ENCODE measurements at places on chromosomes 7 and 10.
A peak's percentile ranks its signal among the peaks of the same experiment; 100 is the strongest.

GRCh38 chr7:106814887-106815286 lies 50.2 kb upstream of the PIK3CG start:
- no peak for DNase-seq

GRCh38 chr10:114397651-114398145 lies 6.6 kb downstream of the AFAP1L2 start:
- DNase-seq, result no peak

GRCh38 chr10:49096890-49097445 lies 18.4 kb downstream of the VSTM4 start:
- DNase-seq, result no peak

GRCh38 chr10:44046605-44047004 lies 338.3 kb downstream of the CXCL12 start:
- DNase-seq, result no peak

DNA sequence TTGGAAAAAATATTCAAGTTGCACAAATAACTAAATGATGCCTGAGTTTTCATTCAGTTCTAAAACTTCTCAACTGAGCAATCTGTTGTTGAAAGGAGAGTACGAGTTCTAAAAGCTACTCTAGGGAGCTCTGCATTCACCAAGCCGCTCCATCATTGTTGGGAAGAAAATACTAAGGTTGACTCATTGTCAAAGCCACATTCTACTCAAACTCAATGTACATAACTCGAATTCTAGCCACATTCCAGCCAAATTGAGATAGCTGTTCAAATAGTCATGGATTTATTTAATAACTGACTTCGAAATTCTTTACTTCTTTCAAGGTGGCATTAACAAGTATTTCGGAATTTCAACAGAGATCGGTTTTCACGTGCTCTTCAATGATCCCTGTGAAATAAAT lies 63.4 kb downstream of the KIAA1217 start:
- no peak for DNase-seq

- no peak for DNase-seq
Measured at GRCh38 chr7:133060004-133060403, 21.9 kb downstream of the CHCHD3 start.

GRCh38 chr7:30226614-30227268 lies 57.7 kb upstream of the ZNRF2 start:
- DNase-seq, result no peak

DNA sequence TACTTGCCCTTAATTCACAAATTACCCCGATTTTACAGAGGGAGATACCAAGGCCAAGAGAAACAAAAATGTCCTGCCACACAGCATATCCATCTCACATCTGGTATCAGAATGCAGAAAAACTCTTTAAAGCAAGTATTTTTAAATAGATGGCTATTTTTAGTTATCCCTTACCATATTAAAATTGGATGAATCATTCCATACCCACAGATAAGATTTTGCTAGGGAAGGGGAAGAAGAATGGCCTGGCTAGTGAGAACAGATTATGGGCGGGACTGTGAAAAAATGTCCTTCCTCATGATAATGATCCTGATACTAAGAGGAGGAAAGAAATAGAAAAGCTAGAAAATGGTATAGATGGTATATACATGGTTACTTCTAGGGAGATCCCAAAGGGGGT lies 80.6 kb upstream of the GATAD1 start:
- DNase-seq, result peak; percentile 31

DNA sequence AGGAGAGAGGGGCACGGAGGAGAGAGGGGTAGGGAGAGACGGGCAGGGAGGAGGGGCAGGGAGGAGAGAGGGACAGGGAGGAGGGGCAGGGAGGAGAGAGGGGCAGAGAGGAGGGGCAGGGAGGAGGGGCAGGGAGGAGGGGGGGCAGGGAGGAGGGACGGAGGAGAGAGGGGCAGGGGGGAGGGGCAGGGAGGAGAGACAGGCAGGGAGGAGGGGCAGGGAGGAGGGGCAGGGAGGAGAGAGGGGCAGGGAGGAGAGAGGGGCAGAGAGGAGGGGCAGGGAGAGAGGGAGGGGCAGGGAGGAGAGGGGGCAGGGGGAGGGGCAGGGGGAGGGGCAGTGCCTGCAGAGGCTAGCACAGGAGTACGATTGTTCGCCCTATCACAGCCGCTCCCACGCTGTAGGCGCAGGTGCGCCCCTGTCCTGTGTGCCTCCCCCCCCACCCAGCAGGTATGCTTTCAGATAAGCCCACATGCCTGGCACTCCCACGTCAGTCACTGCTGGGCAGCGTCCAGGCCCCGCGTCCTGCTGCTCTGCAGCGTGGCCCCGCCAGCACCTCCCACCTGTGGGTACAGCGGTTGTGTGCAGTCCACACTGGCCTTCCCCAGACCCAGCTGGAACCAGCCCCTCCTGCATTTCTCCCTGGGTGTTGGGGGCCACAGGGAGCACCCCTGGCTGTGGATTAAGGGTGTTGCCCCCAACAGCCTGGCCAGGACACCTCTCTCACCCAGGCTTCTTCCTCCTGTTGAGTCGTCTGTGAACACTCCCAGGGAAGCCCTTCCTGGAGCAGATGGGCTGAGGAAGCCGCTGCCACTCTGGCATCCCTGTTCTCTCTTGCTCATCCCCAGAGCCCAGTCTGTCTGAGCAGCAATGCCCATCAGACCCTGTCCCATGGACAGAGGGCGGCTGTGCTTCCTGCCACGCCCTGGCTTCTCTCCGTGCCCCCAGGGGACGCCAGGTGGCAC lies 10.8 kb downstream of the NKX6-2 start:
- DNase-seq, result no peak

DNA sequence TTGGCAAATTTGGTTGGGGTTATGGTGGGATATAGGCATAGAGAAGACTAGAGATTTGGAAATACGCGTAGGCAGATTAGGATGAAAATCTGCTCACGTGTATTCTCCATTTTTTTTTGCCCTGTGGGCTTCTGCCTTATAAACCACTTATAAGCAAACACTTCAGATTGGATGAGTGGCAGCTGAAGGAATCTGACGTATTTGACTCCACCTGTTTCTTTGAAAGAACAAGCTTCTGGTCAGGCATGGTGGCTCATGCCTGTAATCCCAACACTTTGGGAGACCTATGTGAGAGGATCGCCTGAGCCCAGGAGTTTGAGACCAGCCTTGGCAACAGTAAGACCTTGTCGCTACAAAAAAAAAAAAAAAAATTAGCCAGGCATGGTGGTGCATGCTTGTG lies 5.1 kb downstream of the STK31 start:
- no peak for DNase-seq

GRCh38 chr10:7908541-7909210 lies 90.4 kb downstream of the TAF3 start:
- no peak for DNase-seq

GRCh38 chr10:130021383-130021950 lies 57.4 kb upstream of the EBF3 start:
- peak; percentile 71 for DNase-seq

GRCh38 chr7:69550991-69551390 lies 47.3 kb upstream of the AUTS2 start:
- no peak for DNase-seq

- DNase-seq, result no peak
Measured at GRCh38 chr10:76408646-76409045, 977.2 kb downstream of the LRMDA start.

GRCh38 chr7:27994639-27995038 lies 186.0 kb downstream of the JAZF1 start:
- no peak for DNase-seq

DNA sequence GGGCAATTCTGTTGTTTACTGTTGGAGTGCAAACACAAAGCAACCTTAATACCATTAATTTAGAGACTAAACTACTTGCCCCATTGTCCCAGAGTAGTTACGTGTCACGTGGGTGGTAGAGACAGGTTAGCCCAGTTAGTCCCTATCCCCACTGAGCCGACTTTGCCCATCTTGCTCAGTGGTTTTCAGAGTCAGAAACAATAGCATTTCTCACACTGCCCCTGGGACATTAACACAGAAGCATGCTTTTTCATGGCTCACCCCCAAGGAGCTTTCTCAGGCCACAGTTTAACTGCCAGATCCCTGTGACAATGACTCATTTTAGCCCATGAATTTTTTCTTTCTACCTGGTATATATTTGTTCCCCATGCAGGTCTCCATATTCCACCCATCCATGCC lies 271.0 kb downstream of the POU6F2 start:
- no peak for DNase-seq

- DNase-seq, result no peak
Measured at GRCh38 chr7:39304668-39305405, 261.4 kb upstream of the YAE1 start.

- DNase-seq, result no peak
Measured at GRCh38 chr7:21106296-21106732, 319.6 kb upstream of the SP8 start.

DNA sequence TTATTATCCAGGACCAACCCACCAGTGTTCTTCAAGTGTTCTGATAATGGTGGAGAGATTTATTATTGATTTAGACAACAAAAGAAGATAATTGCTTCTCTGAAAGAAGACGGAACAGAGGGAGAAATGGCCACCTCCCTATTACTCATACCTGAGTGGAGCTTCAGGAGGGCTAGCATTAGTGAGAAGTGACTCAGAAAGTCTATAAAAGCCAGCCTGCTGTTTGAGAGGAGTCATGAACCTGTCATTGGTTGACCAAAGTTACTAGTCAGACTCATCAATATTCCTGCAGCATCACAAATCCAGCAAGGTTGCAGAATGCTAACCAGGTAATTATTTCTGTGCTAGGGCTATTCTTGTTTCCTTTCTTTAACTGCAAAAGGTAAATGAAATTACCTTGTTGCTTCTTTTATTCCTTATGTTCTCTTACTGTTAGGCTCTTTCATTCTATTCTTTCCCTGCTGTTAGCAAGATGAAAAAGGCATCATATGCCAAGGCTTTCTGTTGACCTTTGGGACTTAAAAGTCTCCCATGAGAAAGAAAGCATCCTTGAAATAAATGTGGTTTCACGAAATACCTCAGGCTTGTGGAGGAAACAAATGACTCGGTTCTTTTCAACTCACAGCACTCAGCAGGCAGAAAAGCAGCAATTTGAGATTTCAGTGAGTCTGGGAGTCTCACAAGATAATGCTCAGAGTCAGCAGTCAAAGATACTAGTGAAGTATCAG lies 256.4 kb upstream of the PHYHIPL start:
- DNase-seq, result peak; percentile 32

- no peak for DNase-seq
Measured at GRCh38 chr7:12921751-12922345, 234.4 kb downstream of the ARL4A start.

DNA sequence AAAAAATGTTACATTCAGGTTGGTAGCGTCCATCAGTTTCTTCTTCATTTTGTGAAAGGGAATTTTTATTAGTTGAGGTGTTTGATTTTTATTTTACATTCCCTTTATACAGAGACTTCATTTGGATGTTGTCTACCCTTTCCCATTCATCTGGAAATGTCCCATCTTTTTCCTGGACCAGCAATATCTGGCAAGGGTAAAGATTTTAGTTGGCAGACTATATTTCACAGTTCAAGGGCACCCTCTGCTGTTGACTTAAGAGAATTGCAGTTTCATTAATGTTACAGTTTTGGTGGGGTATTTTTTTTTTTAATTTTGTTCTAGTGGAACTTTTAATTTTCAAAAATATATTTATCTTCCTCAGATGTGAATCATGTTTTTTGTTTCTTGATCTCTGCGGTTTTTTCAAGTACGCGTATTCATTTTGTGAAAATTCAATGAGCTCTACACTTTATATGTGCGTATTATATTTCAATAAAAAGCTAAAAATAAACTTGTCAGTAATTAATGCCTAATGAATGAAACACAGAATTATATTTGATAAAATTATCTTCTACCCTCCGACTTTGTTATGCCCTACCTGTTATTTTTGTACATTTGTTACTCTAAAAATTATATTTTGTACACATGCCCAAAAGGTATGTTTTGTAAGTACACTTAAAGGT lies 97.9 kb upstream of the KLF14 start:
- DNase-seq, result peak; percentile 55

- no peak for DNase-seq
Measured at GRCh38 chr10:106078895-106079576, 1085.5 kb downstream of the SORCS1 start.

GRCh38 chr10:807958-808353 lies 118.5 kb upstream of the DIP2C start:
- no peak for DNase-seq

GRCh38 chr7:156109988-156110387 lies 297.7 kb upstream of the SHH start:
- no peak for DNase-seq

DNA sequence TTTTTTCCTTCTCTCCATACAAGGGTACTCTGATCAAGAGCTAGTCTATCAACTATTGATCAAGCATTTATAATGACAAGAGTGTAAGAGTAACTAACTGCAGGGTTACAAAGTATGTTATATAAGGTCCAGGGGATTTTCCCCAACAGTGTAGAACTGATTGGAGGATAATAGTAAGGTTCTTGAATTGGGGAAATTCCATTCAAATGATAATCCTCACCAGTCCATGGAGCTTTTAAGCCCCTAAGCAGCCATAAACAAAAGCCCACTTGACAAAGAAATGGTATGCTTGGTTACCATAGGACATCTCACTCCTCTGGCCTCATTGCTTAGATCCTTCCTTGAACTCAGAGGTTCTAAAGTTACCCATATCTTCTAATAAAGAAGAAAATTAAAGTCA lies 8.2 kb downstream of the YME1L1 start:
- no peak for DNase-seq

DNA sequence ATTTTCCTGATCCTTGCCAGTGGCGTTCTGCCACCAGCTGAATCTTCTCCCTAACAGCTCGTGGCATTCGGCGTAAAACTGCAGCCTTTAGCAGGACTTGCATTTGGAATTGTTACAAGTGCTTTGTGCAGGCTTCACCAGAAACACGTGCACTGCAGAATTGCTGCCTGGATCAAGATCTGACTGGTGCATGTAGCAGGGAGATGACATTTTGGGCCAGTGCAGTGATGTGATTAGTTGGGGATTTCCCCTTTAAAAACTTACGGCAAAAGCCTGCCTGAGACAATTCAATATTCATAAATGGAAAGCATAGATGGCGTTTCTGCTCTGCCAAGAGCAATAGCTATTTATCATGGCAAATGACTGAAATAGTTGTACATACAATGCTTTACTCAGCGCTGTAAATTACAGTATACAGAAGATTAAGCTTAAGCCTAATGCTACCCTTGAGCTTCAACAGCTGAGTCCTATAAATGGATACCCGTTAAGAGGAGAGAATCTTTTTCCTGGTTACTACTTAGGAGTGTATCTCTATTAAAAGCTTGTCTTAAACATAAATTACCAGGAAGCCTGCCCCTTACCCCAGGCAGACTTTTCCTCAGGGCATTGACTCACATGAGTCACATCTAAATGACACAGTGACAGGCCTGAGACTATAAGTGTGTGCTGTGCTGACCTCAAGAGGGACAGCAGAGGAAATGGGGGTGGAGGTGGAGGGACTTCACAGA lies 106.3 kb downstream of the ATXN7L1 start:
- no peak for DNase-seq

DNA sequence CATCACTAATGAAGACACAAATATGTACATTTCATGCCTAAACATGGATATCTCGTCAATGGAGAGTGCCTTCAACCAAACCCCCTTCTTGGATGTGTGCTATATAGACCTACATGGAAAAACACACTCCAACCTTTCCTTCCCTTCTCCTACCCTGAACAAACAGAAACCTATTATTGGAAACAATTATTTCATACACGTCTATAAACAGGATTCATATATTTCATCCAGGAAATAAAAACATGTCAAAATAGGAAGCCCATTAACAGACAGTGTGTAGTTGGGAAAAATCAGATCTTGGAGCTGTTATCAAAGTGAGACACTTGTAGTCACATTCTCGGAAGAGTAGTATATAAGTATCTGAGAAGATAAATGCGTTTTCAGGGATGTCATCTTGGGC lies 81.1 kb downstream of the NRP1 start:
- no peak for DNase-seq

- no peak for DNase-seq
Measured at GRCh38 chr10:21043044-21043443, 145.9 kb upstream of the NEBL start.

GRCh38 chr10:17854044-17854652 lies 45.0 kb downstream of the MRC1 start:
- no peak for DNase-seq
